ENCODE measurements at places on chromosomes 13 and 19.

DNA sequence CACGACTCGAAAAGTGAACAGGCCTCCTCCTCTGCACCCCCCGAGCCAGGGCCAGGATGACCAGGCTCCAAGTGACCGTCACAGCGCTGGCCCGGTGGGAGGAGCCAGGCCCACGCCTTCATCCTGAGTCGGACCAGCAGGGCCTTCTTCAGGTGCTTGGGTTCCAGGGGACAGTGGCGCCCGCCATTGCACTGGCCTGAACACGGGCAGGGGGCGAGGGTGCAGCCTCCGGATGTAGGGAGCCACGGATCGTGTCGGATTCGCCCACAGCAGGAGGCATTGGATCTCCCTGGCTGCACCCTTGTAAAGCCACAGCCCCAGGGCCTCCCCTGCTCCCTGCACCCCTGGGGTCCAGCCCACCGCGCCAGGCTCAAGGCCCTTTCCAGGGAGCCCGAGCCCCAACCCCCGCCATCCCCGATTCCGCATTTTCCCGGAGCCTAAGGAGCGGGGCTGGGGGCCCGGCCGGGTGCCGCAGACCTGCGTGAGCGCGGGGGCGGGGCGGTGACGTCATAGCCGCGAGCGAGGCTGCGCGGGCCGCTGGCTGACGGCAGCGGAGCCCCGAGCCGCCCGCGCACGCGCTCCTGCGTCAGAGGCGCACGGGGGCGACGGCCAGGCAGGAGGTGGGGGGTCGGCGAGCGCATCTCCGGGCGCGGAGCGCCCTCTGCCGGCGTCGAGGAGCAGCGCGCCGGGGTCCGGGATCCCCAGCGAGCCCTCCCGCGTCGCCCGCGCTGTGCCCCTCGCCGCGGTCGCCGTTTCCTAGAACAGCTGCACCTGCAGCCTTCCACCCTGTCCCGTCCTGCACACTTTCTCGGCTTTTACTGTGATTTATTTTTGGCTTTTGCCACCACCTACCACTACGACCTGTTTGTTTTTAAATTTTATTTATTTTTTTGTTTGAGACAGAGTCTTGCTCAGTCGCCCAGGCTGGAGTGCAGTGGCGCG is 1.5 kb upstream of the ATP5F1D start:
- DNase-seq: peak; percentile 93

- peak; percentile 77 for DNase-seq
Observed at GRCh38 chr19:19342086-19343015, 21.7 kb downstream of the MAU2 start.

DNA sequence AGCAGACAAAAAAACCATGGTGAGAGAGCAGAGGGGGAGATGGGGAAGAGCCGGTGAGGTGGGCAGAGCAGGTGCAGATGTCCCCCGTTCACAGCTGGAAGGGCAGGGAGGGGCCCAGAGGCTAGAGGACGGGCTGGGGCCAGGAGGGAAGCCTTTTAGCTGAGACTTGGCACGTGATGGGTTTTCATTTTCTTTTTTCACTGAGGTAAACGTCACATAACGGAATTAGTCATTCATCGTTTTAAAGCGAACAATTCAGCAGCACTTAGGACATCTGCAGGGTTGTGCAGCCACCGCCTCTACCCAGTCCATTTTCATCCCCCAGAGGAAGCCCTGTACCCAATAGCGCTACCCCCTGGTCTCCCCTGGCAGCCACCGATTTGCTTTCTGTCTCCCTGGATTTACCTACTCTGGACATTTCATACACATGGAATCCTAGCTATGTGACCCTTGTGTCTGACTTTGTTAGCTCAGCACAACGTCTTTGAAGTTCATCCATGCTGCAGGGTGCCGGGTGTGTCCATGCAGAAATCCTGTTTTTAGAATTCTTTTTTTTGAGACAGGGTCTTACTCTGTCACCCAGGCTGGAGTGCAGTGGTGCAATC is 16.0 kb upstream of the EMC10 start:
- peak; percentile 70 for DNase-seq

DNA sequence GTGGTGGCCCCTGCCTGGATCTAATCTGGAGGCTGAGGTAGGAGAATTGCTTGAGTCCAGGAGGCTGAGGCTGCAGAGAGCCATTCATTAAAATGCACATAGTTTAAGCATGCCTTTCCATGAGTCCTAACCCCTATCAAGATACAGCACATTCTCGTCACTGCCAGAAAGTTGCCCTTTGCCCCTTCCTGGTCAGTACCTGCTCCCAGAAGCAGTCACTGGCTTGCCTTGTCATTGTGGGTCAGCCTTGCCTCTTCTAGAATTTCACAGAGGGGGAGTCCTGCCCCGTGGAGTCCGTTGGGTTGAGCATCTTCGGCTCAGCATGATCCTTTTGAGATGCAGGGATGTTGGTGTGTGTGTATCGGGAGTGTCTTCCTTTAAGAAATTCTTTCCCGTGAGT is 10.8 kb downstream of the BICRA start:
- DNase-seq: no peak

DNA sequence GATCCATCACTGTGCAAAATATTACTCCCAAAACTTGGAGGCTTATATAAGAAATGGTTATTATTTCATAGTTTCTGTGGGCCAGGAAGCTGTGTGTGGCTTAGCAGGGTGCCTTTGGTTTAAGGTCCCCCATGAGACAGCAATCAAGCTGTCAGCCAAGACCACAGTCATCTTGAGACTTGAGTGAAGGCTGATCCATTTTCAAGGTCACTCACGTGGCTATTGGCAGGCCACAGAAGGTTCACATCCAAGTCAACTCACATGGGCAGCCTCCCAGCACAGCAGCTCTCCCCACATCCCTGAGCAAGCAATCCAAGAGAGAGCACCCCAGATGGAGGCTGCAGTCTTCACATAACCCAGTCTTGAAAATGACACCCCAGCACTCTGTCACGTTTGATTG is 537.4 kb downstream of the MYO16 start:
- DNase-seq: no peak

DNA sequence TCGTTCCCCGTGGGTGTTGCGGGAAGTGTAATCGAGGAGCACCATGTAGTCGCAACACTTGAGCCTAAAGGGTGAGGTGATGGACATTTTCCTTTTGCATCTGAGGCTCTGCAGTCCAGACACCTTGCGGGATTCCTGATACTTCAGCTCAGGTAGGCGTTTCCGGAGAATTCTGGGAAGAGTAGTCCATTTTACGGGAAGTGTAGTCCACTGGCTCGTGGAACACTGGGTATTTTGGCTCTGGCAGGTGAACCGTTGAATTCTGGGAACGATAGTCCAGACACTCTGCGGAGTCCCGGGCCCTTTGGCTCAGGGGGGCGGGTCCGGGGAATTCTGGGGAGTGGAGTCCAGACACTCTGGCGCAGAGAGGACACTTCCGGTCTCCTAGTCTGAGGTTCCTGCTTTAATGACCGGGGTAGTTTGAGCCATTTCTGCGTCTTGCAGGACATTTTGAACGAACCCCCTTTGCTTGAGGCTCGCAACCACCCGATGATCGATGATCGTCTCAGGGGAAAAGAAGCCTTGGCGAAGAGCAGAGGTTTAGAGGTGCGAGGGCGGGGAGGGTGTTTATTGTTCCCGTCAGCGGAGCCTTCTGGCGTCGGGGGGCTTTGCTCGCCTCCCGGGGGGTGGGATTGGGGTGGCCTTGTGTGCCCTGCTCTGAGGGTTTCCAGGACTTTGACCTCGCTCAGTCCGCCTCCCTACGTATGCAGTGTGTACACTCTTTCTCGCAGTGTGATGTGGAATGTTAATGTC is at the start of gene ZNF223:
Gene ZNF223 (plus strand): TSS at position 387 of the 753 bp plus-strand sequence. CDS start 3,141 bp downstream, outside the sequence.
- peak; percentile 94 for DNase-seq

- no peak for DNase-seq
Observed at GRCh38 chr13:100298116-100298681, 209.3 kb downstream of the PCCA start.

Measured in Daoy (cell line).